IgD-negative memory B cell (primary cell): ENCODE measurements at places on chromosomes 5 and 9. TPM values are rescaled to one million over a fixed set of nuclear protein-coding genes. Genes with fewer than 3 reads are reported as not detected.

RASEF gene
- not detected for polyA plus RNA-seq

SH3PXD2B gene
- not detected for polyA plus RNA-seq

PROB1 gene
- polyA plus RNA-seq, result 1.5 TPM

CNTLN gene
- 0.28 TPM for polyA plus RNA-seq

ARHGEF39 gene
- 0.64 TPM for polyA plus RNA-seq

CKMT2 gene
- polyA plus RNA-seq, result not detected

PPP1R26 gene
- 1.7 TPM for polyA plus RNA-seq

SOHLH1 gene
- not detected for polyA plus RNA-seq

LOX gene
- not detected for polyA plus RNA-seq
